Stimulated activated CD8-positive, alpha-beta memory T cell treated with anti-CD3 and anti-CD28 coated beads, Interleukin-4, amount 100 ng/mL, for 24 hours (primary cell): ENCODE measurements at places on chromosomes 16 and 17.

GRCh38 chr17:6831661-6832263 is at the start of gene TEKT1:
TEKT1 (minus strand) TSS chr17:6831729; CDS start chr17:6830376, 1,353 bp downstream.
- peak; percentile 55 for DNase-seq

DNA sequence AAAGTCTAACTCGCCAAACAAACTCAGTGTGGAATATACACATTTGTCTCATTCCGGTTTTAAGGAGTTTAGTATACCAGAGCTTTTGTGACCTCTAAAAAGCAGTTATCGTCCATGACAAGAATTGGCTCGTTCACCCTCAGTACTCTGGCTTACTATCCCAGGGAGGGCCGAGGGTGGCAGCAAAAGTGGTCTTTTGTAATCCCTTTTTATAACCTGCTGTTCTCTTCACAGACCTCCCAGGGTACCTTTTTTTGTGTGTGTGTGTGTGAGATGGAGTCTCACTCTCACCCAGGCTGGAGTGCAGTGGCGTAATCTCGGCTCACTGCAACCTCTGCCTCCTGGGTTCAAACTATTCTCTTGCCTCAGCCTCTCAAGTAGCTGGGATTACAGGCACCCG is 8.9 kb downstream of the NMT1 start:
- DNase-seq: no peak

GRCh38 chr17:64213995-64214811 is 48.9 kb downstream of the TEX2 start:
- DNase-seq: no peak

DNA sequence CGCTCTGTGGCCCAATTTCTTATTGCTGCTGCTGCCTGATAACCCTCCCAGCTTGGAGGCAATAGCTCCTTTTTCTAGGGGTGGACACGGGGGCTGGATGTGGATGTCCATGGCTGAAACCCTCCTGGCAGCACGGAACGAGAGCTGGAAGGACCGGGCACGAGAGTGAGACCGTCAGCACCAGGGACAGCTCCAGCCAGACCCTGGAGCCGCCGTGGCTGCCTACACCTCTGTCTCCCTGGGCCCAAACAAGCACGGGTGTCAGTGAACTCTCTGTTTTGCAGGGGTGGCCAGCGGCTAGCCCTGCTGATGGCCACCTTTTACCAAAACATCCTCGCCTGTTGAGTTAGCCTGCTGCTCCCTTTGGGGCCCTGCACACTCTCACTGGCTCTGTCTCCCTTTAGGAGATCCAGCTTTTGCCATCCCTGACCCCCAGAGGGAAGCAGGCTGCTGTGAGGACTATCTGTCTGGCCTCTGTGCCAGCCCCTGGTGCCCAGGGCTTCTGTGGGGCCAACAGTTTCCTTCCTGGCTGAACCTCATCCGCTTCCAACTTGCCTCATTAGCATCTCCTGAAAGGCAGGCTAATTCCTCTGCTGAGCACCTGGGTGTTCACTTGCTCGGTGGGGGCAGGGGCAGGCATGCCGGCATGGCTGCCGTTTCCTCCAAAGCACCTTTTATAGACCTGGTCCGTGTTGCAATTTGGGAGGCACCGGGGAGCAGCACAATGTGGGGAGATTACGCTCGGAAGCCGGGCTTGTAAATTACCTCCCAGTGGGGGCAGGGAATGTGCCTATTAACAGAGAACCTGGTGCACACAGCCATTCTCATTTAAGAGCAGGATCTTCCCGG is 118.1 kb downstream of the ENGASE start:
- no peak for DNase-seq

- no peak for DNase-seq
Observed at GRCh38 chr17:63629627-63630026, 7.4 kb downstream of the MAP3K3 start.

GRCh38 chr17:57453841-57454425 is 197.6 kb downstream of the MSI2 start:
- no peak for DNase-seq

DNA sequence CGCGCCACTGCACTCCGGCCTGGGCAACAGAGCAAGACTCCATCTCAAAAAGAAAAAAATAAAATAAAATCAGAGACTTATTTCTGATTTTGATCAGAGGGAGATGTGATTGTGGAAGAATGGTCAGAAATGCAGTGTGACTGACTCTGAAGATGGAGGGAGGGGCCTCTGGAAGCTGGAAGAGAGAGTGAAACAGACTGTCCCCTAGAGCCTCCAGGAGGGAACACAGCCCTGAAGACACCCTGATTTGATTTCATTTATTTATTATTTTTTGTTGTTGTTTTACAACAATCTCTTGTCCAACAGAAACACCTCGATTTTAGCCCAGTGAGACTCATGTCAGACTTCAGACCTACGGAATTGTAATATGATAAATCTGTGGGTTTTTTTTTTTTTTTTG is 26.1 kb downstream of the BCL7C start:
- no peak for DNase-seq

GRCh38 chr16:53898993-53899392 is 195.0 kb downstream of the FTO start:
- no peak for DNase-seq

DNA sequence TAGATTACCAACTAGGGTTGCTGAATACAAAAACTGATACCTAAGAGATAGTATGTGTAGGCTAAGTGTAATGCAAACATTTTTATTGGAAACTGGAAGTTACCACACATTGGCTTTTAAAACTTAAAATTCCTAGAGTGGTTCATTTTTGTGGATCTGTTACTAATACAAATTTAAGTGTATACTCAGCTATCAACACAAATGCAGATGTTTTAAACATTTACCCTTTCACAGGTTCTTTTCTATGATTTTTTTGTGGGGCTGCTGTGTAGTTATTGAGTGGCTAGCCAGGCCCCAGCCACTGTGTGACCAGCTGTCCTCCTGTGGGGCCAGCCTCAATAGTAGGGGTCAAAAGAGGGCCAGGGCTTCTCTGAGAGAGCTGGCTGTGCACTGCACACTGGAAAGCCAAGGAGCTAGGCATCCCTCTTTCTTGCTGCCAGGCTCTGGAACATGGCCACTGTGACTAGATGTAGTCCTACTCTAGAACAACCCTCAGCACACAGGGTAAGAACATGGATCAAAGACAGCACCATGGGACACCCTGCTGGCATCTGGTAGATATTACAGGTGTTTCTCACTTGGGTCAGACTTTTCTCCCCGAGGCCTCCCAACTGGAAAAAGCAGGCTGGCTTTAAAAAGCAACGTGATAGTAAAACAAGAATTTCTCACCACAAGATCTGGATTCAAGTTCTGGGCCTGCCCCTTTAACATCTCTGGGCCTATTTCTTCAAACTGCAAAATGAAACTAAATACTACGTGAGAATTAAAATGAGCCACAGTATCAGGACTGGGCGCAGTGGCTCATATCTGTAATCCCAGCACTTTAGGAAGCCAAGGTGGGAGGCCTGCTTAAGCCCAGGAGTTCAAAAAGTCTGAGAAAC is 7.3 kb upstream of the VEZF1 start:
- peak; percentile 9 for DNase-seq

- DNase-seq: peak; percentile 47
Observed at GRCh38 chr17:81097134-81097942, 62.4 kb downstream of the BAIAP2 start.

GRCh38 chr16:65875381-65876055 is 491.0 kb upstream of the CDH5 start:
- no peak for DNase-seq

DNA sequence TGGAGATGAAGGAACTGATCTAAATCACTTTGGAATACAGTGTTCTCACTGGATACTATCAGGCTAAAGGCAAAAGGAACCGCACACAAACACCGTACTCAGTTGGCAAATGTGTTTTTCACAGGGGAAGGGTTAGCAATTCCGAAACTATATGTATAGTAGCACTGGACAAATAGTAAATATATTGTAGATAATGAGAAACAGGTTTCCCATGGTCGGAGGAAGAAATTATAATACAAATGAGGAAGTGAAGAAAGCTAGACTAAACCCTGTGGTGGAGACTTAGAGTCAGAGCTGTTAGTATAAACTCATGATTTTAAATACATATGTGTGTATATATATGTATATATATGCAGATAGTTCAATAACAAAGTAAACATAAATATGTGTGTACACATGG is 414.1 kb upstream of the SALL1 start:
- DNase-seq: no peak

GRCh38 chr16:84194470-84195200 is 3.7 kb downstream of the ADAD2 start:
- DNase-seq: no peak

- no peak for DNase-seq
Observed at GRCh38 chr17:63635787-63636186, 13.6 kb downstream of the MAP3K3 start.

DNA sequence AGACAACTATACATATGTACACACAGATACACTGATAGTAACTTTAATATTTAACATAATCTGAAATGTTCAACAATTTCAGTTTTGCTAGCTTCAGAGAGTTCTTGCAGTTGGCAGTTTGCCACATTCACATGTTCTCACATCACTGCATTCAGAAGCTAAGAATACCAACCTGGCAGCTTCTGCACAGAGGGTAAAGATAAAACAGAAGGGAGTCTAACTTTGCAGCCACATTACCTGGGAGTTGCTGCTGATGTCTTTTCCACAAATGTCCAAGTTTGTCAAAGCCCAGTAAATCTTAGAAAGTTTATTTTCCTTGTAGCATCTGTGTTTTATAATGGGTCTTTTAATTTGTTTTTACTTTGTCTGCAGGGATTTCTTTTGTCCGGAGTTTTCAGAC is 332.0 kb downstream of the BCAS3 start:
- DNase-seq: no peak

- DNase-seq: no peak
Observed at GRCh38 chr17:9763643-9764042, 27.7 kb downstream of the DHRS7C start.

- no peak for DNase-seq
Observed at GRCh38 chr17:5511401-5512225, 25.2 kb downstream of the MIS12 start.

DNA sequence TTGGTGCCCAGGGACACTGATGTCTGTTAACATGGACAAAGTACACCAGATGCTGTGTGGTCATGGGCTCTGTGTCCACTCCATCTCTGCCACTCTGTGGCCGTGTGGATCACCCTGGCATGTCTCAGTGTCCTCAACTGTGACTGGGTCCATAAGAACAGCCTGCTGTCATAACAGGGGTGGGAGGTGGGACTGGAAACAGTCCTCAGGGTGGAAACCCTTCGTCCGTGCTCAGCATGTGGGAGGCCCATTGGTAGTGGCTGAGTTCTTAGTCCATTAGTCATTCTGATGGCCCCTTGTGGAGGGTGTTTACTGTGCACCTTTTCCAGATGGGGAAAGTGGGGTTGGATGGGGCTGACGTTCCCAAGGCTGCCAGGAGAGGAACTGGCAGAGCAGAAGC is 12.8 kb downstream of the FLYWCH2 start:
- DNase-seq: no peak

DNA sequence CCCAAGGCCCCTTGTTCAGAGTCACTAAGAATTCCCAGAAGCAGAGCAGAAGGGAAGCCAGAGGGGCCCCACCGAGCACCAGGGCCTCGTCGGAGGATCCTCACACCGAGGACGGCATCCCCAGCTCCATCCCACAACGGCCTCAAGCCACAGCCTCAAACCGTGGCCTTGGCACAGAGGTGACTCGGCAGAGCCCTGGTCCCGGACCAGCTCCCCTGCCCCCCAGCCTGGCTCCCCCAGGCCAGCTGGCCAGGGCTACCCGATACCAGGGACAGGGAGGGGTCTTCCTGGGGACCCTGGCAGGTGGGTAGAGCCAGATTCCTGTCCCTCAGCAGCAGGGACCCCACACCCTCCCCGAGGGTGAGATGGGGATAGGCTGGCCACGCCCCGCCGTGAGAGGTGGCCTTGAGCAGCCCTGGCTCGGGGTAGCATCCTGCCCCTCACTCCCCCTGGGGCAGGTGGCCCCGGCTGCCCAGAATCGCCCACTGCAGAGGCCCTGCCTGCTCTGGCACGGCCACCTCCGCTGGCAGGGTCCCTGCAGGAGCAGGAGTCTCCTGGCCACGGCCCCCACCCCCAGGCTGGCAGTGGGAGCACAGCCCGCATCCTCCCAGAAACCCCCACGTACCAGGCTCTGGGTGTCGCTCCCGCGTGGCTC is 5.6 kb upstream of the PVALEF start:
- DNase-seq: no peak

- no peak for DNase-seq
Observed at GRCh38 chr17:49357516-49357915, 4.5 kb downstream of the ZNF652 start.

DNA sequence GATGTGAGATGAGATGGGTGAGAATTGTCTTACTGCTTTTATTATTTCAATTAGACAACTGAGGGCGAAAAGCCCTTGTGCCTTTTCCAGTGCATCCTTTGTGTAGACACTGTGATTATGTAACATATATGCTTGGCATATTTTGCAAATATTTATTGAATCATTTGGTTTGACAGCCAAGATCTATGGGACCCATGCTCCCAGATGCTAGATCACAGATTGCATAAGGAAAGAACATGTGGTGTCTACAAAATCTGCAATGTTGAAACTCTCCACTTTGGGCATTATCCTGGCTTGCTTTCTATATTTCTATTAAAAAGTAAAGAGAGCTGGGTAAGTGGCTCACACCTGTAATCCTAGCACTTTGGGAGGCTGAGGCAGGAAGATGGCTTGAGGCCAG is 4.8 kb upstream of the COG1 start:
- DNase-seq: no peak

- DNase-seq: no peak
Observed at GRCh38 chr16:31248344-31248743, 11.4 kb upstream of the ITGAM start.

- DNase-seq: peak; percentile 58
Observed at GRCh38 chr16:89602273-89602951, 11.0 kb upstream of the DPEP1 start.

- DNase-seq: no peak
Observed at GRCh38 chr16:73166947-73167550, 119.1 kb upstream of the ZFHX3 start.

- DNase-seq: no peak
Observed at GRCh38 chr17:40551879-40552768, 13.1 kb downstream of the CCR7 start.

DNA sequence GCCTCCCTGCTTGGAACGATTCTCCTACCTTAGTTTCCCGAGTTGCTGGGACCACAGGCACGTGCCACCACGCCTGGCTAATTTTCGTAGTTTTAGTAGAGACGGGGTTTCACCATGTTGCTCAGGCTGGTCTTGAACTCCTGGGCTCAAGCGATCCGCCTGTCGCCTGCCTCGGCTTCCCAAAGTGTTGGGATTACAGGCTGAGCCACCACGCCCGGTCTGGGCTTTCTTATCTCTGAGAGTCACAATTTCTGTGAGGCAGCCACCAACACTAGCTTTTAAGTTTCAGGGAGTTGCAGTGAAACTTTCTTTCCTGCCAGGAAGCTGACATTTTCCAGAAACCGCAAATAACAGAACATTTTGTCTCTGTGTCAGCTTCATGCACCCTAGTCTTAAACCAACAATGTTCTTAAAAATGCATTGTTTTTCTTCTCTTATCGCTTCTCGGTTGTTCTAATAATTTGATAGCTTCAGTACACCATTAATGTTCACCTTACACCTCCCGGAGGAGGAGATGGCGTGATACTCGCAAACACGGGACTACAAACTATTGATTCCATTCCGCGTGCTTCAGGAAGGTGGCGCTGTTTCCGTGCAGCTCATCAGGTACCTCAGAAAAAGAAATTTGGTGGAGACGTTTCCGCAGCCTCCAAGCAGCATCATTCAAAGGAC is 7.4 kb upstream of the DHRS7B start:
- peak; percentile 43 for DNase-seq
